ENCODE measurements at places on chromosomes 4 and X. TPM values are rescaled to one million over a fixed set of nuclear protein-coding genes. Genes with fewer than 3 reads are reported as not detected.

DNA sequence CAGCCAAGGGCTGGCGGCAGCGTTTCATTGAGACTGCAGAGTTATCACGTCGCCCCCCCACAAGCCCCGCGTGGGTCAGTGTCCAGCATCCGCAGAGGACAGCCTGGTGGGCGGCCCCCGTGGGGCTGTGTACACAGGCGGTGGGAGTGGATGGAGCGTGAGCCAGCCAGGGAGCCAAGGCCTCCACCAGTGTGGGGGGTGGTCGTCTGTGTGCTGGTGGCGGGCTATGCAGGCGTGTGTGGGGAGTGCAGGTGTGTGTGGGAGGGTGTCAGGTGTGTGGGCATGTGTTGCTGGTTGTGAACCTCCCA, 56.5 kb upstream of the NKX1-1 start:
- no peak overlapping the region for H3K27ac ChIP-seq
- DNase-seq = no peak
- H3K27me3 ChIP-seq = no peaks in the 10 kb centered on the region

DNA sequence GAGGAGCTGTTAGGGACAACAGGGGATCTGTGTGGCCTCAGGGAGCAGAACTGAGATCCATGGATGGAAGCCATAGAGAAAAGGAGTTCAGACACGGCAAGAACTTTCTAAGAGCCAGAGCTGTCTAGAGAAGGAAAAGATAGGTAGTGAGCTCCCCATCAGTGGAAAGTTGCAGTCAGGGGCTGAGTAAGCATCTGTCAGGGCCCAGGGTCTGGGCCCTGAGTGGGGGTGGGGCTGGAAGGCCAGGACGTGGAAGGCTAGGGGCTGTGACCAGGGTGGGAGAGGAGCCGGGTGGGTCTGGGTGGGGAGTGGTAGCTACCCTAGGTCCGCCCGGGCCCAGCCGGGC, 324 bp upstream of the MSN start:
- H3K27ac ChIP-seq = peak overlapping the region; percentile 83
- 0 out of 2 replicates have a peak, but pooled peaks cover 2% of the 10 kb centered on the region for H3K36me3 ChIP-seq
- no peak for DNase-seq
- H3K4me1 ChIP-seq = peaks cover 4% of the 10 kb centered on the region

DNA sequence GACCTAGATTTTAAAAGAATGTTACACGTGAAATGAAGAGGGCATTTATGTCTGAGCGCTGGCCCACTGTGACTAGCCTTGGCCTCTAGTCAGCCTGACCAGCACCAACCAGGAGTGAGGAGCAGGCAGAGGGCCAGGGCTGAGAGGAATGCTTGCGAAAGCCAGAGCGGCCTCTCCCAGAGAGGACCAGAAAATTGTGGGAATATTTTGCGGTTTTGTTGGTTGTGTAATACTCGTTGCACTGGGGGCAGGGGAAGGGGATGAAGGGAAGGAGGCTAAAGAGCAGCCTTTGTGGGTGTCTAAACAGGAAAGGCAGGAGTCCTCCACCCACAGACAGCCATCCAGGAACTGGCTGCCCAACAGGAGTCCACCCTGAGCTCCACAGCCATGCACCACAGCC, 3.8 kb downstream of the GABRE start:
- H3K4me1 ChIP-seq = no peaks in the 10 kb centered on the region
- no peak overlapping the region for H3K27ac ChIP-seq
- no peaks in the 10 kb centered on the region for H3K36me3 ChIP-seq

Gene DKK2
- not detected for polyA plus RNA-seq

- no peak overlapping the region for H3K27ac ChIP-seq
- H3K27me3 ChIP-seq = no peaks in the 10 kb centered on the region
- no peaks in the 10 kb centered on the region for H3K36me3 ChIP-seq
- no peaks in the 10 kb centered on the region for H3K4me1 ChIP-seq
- no peak overlapping the region for H3K4me3 ChIP-seq
Measured at GRCh38 chr4:117137145-117137544, 51.8 kb upstream of the TRAM1L1 start.

- H3K27ac ChIP-seq = no peak overlapping the region
- no peak overlapping the region for H3K4me3 ChIP-seq
- H3K4me1 ChIP-seq = no peaks in the 10 kb centered on the region
- H3K27me3 ChIP-seq = no peaks in the 10 kb centered on the region
- H3K36me3 ChIP-seq = no peaks in the 10 kb centered on the region
Measured at GRCh38 chr4:76441881-76442280, 6.9 kb downstream of the SHROOM3 start.

- no peaks in the 10 kb centered on the region for H3K4me1 ChIP-seq
- H3K4me3 ChIP-seq = no peak overlapping the region
- no peaks in the 10 kb centered on the region for H3K27me3 ChIP-seq
- H3K27ac ChIP-seq = no peak overlapping the region
- H3K36me3 ChIP-seq = no peaks in the 10 kb centered on the region
Measured at GRCh38 chrX:108415891-108416290, 22.3 kb downstream of the COL4A6 start.

- H3K27ac ChIP-seq = no peak overlapping the region
- H3K4me1 ChIP-seq = peaks cover 13% of the 10 kb centered on the region
- H3K4me3 ChIP-seq = no peak overlapping the region
- H3K36me3 ChIP-seq = no peaks in the 10 kb centered on the region
- H3K27me3 ChIP-seq = no peaks in the 10 kb centered on the region
- DNase-seq = no peak
Measured at GRCh38 chr4:184897895-184898294, 72.1 kb upstream of the ACSL1 start.

GRCh38 chr4:145541346-145541745, 59.7 kb downstream of the SMAD1 start:
- peaks cover 3% of the 10 kb centered on the region for H3K36me3 ChIP-seq
- no peak overlapping the region for H3K4me3 ChIP-seq
- no peak overlapping the region for H3K27ac ChIP-seq
- H3K27me3 ChIP-seq = no peaks in the 10 kb centered on the region

DNA sequence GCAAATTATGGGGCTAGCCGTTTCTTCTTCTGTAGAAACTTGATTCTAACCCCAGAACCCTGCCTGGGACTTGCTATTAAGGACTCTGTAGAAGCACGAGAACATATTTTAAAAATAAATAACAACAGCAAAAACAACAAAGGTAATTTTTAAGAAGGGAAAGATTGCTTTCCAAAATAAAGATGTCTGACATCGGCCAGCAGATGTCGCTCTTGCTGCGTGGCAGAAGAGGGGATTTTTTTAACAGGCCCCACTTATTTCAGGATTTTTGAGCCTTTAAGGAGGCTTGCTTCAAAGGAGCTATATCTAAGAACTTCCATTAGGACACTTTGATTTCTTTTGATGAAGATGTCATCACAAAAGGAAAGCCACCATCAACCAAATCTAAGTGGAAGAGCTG, 62.8 kb upstream of the EGFL6 start:
- H3K4me1 ChIP-seq = no peaks in the 10 kb centered on the region
- no peak overlapping the region for H3K27ac ChIP-seq
- H3K27me3 ChIP-seq = no peaks in the 10 kb centered on the region
- no peak for DNase-seq

Gene MAGEA8
- not detected for polyA plus RNA-seq

Gene SPANXN4
- not detected for polyA plus RNA-seq

GRCh38 chr4:168019019-168019651, 73.2 kb upstream of the ANXA10 start:
- H3K4me1 ChIP-seq = no peaks in the 10 kb centered on the region
- DNase-seq = no peak
- H3K27ac ChIP-seq = no peak overlapping the region

DNA sequence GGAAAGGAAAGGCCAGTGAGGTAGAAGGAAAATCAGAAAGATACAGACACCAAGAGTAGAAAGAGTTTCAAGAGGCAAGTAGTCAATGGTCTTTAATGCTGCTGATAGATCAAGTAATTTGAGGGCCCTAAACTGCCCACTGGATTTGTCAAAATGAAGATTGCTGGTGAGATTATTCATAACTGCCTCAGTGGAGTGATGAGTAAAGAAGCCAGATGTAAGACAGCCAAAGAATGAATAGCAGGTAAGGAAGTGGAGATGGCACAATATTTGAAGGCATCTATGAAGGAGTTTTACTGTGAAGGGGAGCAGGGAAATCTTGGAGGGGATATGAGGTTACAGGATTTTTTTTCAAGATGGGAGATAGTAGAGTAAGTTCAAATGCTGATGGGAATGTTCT, 39.8 kb upstream of the BRS3 start:
- no peak overlapping the region for H3K4me3 ChIP-seq
- H3K27ac ChIP-seq = no peak overlapping the region
- no peaks in the 10 kb centered on the region for H3K36me3 ChIP-seq
- H3K27me3 ChIP-seq = no peaks in the 10 kb centered on the region
- DNase-seq = no peak
- no peaks in the 10 kb centered on the region for H3K4me1 ChIP-seq

GRCh38 chr4:114316789-114317188, 281.8 kb upstream of the UGT8 start:
- no peak overlapping the region for H3K27ac ChIP-seq
- H3K4me1 ChIP-seq = no peaks in the 10 kb centered on the region
- no peaks in the 10 kb centered on the region for H3K36me3 ChIP-seq
- no peak overlapping the region for H3K4me3 ChIP-seq

GRCh38 chr4:177228599-177228998, 81.1 kb upstream of the NEIL3 start:
- H3K27ac ChIP-seq = no peak overlapping the region
- H3K4me3 ChIP-seq = no peak overlapping the region
- H3K4me1 ChIP-seq = no peaks in the 10 kb centered on the region
- DNase-seq = no peak
- H3K27me3 ChIP-seq = no peaks in the 10 kb centered on the region
- no peaks in the 10 kb centered on the region for H3K36me3 ChIP-seq

DNA sequence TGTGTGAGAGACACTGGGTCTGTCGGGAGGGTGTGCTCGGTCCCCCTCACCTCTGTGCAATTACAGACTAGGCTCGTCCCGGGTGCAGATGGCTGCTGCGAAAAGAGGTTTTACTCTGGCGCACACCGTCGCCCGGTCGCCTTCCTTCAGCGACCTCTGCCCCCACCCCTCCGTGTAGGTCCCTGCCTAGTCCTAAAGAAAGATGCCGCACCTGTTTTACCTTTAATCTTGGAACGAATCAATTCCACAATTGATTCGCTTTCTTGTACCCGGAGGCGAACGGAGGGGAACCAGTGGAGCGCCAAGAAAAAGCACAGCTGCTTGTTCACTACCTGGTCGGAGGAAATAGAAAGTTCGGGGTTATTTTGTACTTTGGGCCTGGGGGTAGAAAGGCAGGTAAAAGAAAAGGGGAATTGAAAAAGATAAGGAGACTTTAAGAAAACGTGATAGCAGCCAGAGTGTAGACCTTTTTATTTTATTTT, 1.2 kb downstream of the NPNT start:
- no peaks in the 10 kb centered on the region for H3K36me3 ChIP-seq
- H3K27ac ChIP-seq = peak overlapping the region; percentile 76
- peaks cover 10% of the 10 kb centered on the region for H3K4me1 ChIP-seq
- H3K4me3 ChIP-seq = peak overlapping the region; percentile 75

DNA sequence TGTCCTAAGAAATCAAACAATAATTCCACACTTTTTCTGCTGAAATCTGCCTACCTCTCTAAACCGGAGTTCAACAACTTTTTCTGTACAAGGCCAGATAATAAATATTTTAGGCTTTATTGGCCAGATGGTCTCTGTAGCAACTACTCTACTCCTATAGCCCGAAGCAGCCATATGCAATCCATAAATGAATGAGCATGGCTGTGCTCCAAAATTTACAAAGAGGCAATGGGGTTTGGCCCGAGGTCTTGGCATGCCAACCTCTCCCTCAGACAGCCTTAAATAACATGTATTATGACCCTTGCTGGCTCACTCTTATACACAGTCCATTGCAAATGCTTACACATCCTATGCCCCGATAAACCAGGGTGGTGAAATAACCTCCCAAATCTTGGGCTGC, 98.6 kb upstream of the GPM6A start:
- no peak overlapping the region for H3K27ac ChIP-seq
- H3K36me3 ChIP-seq = no peaks in the 10 kb centered on the region
- no peaks in the 10 kb centered on the region for H3K27me3 ChIP-seq
- no peaks in the 10 kb centered on the region for H3K4me1 ChIP-seq

Gene DGKK
- polyA plus RNA-seq = not detected

DNA sequence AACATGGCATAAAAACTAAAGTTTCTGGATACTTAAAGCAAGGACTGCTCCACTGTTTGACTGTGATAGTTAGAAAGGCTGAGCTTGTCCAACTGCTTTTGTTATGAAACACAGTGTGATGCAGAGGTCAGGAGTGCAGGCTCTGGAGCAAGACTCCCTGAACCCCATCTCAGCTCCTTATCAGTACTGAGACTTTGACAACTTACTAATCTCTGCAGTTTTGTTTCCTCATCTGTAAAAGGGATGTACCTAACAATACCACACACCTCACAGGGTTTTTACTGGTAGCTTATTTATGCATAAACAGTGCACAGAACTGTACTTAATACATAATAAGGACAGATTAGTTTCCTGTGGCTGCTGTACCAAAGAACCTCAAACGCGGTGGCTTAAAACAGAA, 804.3 kb downstream of the FSTL5 start:
- H3K4me3 ChIP-seq = no peak overlapping the region
- H3K27me3 ChIP-seq = no peaks in the 10 kb centered on the region
- no peaks in the 10 kb centered on the region for H3K4me1 ChIP-seq
- DNase-seq = peak; percentile 11
- no peak overlapping the region for H3K27ac ChIP-seq
- no peaks in the 10 kb centered on the region for H3K36me3 ChIP-seq

Gene HTATSF1
- 47.3 TPM for polyA plus RNA-seq

DNA sequence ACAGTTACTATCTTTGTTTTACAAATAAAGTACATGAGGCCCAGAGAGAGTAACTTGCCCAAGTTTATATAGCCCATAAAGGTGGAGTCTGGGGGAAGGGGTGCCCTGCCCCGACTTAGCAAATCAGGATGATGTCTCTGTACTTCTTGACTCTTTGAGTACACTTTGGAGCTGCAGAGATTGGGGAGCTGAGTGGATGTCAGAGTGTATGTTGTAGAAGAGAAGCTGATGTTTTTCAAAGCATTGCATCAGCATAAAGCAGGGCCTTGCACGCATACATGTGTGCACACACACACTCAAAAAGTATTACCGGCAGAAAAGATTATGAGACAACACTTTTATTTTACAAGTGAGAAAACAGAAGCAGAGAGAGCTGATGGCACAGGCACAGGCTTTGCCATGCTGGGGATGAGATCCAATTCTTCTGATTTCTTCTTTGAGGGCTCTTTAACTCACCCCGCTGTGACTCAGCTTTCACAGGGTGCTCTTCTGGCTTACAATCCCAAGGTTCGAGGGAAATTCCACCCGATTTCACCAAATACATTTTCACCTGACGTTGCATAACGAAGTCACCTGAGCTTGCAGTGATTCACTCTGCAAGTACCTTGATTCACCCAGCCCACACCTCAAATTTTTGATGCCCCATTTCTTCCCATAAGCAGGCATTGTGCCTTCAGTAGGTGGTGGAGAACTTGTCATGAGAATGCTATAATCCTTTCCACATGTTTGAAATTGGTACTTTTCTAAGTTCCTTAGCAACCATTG, 292.8 kb upstream of the BOD1L1 start:
- no peak overlapping the region for H3K27ac ChIP-seq
- H3K27me3 ChIP-seq = no peaks in the 10 kb centered on the region
- no peaks in the 10 kb centered on the region for H3K4me1 ChIP-seq
- no peak overlapping the region for H3K4me3 ChIP-seq
- H3K36me3 ChIP-seq = no peaks in the 10 kb centered on the region
- no peak for DNase-seq

Gene ADAM29
- not detected for polyA plus RNA-seq

DNA sequence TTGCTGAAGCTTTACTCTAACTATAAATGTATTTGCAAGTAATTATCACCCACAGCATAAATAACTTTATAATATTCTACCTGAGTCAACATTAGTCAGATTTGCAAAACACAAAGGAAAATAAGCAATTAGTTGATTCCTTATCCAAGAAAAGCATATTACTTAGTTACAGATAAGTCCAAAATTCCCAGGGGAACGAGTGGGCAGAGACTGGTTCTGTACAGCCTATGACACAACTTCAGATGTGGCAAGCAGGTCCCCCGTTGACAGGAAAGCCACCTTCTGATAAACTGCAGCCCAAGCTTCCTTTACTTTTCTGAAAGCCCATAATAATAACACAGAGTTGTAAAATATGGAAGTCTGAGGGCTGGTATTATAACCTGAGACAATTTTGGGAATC, 62.4 kb upstream of the NDP start:
- no peak for DNase-seq
- H3K27ac ChIP-seq = no peak overlapping the region
- no peaks in the 10 kb centered on the region for H3K36me3 ChIP-seq
- no peaks in the 10 kb centered on the region for H3K27me3 ChIP-seq
